Activated CD4-positive, alpha-beta T cell treated with anti-CD3 and anti-CD28 coated beads for 36 hours (primary cell): ENCODE measurements at places on chromosomes 5 and 9. TPM values are rescaled to one million over a fixed set of nuclear protein-coding genes. Genes with fewer than 3 reads are reported as not detected.
A peak's percentile ranks its signal among the peaks of the same experiment; 100 is the strongest.

CLIC3 gene
- not detected for total RNA-seq

IPO11 gene
- total RNA-seq, result 69.9 TPM

ITK gene
- total RNA-seq, result 208 TPM

C5orf63 gene
- total RNA-seq, result 14.2 TPM

SPARC gene
- total RNA-seq, result 0.30 TPM

C9orf152 gene
- total RNA-seq, result not detected

SCGB3A2 gene
- total RNA-seq, result not detected

GGTA1 gene
- not detected for total RNA-seq

CD72 gene
- total RNA-seq, result 8.7 TPM

RLN2 gene
- total RNA-seq, result 6.9 TPM

- no peak for DNase-seq
These were observed 176.4 kb upstream of the CHD1 start for GRCh38 chr5:99105216-99105615.

DNA sequence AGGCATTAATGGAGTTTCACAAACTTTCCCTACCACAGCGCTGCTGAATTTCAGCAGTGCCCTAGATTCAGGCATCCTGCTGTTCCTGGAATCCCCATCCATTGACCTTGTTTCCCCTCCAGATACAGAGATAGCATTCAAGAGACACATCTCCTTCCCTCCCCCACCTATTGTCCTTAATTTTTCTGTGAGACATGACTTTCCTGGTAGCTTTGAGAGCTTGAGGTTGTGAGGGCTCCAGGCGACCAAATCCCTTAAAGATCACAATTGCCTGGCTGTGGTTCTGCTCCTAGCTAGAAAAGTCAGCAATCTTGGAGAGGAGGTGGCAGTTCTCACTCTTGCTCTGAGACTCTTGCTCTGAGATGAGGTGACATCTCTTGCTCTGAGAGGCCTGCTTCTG, 48.0 kb downstream of the PRR16 start:
- no peak for DNase-seq

GRCh38 chr5:133921979-133922378, 46.4 kb downstream of the C5orf15 start:
- no peak for DNase-seq

GRCh38 chr5:169646856-169647255, 9.8 kb downstream of the DOCK2 start:
- no peak for DNase-seq

GRCh38 chr9:20236676-20237075, 385.6 kb downstream of the MLLT3 start:
- DNase-seq, result no peak

DNA sequence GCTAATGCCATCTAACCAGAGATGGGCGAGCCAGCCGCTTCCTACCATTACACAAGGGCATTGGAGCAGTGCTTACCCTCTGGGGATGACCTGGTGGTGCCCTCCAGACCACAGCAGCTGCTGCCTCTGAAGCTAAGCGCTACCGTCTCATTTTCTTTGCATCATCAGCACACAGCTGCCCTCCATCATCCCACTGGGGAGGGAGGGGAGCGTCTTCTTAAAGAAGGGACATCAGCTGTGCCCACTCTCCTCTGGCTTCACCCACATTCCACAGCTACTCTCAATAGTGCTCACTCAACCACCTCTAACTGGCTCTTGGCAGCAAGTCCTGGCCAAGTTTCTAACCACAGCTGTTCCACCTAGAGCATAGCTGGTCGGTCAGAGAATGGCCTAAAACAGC, 503.4 kb downstream of the NFIB start:
- DNase-seq, result no peak

- DNase-seq, result no peak
These were observed 484.2 kb downstream of the IRX1 start for GRCh38 chr5:4079831-4080230.

DNA sequence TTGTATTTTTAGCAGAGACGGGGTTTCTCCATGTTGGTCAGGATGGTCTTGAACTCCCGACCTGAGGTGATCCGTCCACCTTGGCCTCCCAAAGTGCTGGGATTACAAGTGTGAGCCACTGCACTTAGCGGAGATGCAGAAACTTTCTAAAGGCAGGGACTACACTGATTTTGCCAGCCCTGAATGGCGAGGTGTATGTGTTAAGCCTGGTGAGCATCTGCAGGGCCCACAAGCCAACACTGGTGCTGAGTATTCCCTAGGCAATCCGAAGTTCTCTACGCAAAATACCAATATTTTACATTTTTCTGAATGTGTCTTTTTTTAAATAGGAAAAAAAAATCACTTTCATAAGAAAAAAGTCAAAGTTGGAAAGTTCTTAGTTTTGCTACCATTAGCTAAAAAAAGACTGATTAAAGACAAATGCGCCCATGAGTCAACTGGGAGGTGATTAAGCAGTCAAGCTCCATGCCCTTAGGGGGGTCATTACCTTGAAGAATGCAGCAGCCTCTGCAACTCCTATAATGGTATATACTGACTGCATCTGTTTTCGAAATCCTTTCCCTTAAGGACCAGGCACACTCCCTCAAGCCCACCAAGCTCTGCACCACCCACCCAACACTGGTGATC, 502.8 kb downstream of the BNC2 start:
- DNase-seq, result no peak

DNA sequence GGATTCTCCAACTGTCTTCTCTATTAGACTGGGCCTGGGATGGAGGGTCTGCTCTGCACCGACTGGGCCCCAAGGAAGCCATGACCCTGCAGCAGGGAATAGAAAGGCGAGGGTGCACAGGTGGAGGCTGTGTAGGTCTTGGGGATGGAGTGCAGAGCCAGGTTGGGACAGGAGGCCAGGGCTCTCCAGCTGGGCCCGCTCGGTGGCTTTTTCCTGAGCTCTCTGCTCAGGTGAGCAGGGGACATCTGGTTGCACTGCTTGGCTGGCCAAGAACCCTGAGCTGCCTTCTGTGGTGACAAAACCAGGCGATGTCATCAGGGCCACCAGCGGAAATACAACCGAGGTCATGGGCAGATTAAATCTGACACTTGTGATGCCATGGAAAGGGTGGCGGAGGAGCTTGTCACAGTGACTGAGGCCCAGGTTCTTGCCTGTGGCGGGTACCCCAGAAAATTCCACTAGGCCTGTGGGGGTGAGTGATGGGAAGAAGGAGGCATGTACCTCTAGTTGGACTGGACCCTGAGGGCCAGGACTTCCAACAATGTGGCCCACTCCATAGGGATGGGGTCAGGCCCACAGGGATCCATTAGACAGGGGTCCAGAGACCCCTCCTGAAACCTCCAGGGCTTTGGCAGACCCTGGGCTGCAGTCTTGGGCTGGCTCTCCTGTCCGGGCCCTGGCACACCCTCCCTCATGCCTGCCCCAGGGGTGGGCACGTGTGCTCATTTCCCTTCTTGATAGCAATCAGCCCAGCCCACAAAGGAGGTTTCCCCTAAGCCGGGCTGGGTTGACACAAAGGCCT, 4.4 kb upstream of the IL3 start:
- peak; percentile 46 for DNase-seq

DNA sequence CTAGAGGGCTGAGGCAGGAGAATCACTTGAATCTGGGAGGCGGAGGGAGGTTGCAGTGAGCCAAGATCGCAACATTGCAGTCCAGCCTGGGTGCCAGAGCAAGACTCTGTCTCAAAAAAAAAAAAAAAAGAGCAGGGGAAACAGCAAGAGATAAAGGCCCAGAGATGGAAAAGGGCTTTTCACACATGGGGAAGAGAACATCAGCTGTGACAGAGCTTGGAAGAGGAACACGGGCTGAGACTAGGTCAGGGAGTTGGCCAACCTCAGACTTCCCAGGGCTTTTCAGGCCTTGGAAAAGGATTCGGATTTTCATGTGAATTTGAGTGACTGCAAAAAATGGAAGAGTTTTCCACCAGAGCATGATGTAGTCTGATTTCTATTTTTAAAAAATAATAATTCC, 232.0 kb upstream of the NFIL3 start:
- DNase-seq, result no peak

DNA sequence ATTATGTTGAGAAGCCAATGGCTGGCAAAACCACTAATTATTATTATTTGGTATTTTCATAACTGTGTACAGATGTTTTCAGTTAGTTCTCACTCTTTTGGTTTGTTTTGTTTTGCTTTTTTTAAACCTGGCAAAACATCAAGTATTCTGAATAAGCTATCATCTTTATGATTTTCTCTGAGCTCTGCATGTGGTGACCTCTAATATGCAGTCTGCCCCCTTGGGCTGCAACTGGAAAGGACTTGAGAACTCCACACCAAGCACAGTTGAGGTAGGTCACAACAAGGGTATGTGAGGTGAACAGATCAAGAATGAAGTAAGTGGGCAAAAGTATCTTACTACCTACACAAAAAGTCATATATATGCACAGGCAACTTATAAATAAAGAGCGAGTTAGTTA, 202.2 kb downstream of the NFIB start:
- DNase-seq, result no peak

GRCh38 chr5:120228262-120229031, 235.7 kb upstream of the PRR16 start:
- no peak for DNase-seq

DNA sequence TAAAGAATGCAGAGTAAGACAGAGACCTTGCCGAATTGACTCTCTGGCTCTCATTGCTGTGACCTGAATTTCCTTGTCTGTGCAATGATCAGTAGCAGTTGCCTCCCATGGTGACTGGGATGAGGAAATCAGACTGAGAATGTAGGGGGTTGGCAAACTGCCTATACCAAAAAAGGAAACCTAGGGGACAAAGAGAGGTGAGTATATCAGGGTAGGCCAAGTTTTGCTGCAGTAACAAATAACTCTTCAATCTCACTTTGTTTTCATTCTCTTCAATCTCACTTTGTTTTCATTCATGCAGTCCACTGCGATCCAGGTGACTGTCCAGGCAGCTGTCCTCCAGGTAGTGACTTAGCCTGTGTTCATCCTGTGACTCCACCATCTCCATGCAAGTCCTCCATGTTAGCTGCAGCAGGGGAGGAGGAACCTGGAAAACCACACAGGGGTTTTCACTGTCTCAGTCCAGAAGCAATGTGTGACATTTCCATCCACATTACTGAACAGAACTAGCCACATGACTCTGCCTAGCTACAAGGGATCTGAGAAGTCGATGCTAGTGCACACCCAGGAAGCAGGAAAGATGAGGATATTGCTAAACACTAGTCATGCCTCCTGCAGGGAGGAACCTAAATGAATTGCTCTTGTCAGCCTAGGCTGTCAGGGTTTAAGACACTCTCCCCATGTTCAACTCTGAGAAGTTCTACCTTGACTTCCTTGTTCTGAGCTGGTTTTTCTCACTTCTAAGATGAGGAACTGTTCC, 26.0 kb downstream of the TMEM174 start:
- no peak for DNase-seq
